ENCODE measurements at places on chromosomes 7 and 10.

- DNase-seq = no peak
These were observed 219.3 kb upstream of the TAC1 start for GRCh38 chr7:97512441-97513207.

GRCh38 chr10:69801094-69801433, 642 bp upstream of the COL13A1 start:
- no peak for DNase-seq

DNA sequence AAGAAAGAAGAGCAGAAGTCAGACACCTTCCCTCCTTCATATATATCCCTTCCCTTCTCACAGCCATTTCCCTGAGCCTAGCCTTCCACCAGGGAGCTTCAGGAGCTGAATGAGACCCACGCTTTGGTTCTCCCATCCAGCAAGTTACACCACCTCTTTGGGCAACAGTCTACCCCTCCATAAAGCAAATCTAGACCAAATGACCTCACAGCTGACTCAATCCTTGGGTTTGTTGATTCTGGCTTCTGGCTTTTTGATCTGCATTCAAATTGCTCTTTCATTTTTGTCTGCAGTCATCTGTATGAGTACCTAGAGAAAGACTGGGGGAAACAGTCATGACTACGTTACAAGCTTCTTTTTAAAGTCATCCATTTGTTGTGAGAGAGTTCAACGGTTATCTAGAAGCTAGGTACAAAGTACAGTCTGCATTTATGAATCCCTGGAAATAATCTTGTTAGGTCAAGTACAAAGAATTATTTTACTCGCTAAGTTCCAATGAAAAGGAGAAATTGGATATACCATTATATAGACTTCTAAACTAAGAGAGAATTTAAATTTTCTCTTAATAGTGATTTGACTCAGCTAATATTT, 86.3 kb downstream of the RAB11FIP2 start:
- no peak for DNase-seq

DNA sequence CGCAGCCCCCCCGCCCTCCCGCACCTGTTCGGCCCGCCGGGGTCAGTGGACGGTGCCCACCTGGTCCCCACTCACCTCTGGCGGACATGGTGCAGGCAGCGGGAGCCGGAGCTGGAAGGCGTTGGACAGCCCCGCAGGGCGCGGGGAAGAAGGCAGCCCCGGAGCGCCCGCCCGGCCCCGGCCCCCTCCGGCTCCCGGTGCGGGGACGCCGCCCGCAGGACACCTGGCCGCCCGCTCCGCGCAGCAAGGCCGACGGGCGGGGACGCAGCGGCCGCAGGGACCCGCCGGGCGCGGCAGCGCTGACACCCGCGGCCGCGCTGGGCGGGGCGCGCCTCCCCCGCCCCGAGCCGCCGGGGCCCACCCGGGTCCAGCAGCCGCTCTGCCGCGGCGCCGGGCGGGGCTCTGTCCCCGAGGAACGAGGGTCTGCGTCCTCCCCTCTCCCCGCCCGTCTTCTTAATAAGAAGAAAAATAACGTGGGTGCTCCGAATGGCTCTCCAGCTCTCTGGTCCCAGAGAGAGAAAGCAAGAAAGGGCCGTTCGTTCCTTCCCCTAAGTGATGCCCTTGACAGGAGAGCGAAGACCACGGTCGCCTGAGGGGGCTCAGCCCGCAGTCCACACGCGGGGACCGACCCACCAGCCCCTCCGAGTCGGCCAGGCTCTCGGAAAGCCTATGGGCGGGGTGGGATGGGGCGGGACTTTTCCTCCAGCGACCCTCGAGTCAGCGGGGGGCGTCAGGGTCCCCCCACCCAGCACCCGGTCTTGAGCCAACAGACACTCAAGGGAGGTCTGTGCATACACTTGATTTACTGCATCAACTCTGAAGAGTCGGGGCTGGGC, 53.4 kb upstream of the FHIP2A start:
- no peak for DNase-seq

DNA sequence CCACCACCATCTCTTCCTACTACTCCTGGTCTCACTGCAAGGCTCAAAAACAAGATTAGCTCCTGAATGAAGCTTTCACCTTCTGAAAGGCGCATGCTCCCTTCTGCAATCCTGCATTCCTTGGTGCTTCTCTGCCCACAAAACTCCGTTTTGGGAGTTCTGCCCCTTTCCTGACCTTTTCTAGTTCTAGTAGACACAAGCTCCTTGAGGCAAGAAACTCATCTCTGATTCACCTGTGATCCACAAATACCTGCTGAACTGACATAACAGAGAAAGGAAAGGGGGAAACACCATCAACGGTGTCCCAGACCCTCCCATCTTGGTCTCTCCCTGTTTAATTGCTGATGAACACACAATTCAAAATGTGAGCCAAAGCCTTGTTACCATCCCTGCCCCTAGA, 64.0 kb upstream of the EGR2 start:
- no peak for DNase-seq

DNA sequence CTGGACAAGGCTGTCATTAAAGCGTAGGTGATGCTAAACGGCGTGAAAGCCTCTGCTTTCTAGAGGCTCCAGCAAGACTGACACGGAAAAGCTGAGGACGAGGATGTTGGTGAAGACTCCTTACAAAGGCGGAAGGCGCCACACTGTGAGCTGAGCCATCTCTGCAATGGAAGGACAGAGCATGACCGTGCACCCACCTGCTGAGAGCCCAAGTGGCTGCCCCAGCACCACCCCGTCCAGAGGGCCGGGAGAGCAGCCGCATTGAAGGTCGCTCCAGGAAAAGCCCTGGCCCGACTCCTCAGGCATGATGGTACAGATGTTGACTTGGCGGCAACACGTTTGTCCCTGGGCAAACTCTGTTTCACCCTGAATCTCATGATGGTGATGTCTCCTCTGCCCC, 492.7 kb downstream of the DNAJB6 start:
- DNase-seq = no peak

GRCh38 chr10:13026873-13027272, 25.4 kb upstream of the CCDC3 start:
- DNase-seq = no peak

DNA sequence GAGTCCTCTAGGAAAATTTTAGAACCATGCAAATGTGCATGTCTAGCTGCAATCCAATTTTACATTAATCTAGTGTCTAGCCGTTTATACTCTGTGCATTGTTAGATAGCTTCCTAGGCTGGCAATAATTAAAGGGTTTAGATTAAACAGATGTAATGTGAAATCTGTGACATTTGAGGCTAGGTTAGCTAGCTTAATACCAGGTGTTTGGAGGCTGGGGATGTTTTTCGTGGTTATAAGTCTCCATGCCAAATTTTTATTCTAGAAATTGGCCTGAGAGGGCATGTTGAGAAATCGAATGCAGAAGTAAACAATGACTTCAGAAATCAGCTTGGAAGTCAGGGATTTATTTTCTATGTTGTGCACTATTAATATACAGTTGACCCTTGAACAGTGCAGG, 94.2 kb downstream of the ST7 start:
- no peak for DNase-seq

GRCh38 chr10:101776161-101776817, 375 bp upstream of the FGF8 start:
- DNase-seq = no peak

- DNase-seq = peak; percentile 58
These were observed 5.4 kb downstream of the PSD start for GRCh38 chr10:102413053-102413705.

DNA sequence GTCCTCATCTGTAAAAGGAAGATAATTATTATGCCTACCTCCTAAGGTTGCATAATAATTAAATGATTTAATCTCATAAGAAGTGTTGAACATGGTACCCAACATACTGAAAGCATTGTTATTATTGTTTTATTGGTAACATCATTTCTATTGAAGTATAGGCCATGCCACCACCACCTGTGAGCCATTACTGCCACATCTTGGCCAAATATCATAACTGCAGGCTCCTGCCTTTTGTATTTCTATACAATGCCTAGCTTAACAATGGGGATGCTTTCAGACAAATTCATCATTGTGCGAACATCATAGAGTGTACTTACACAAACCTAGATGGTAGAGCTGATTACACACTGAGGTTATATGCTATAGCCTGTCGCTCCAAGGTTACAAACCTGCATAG, 61.1 kb upstream of the NPSR1 start:
- DNase-seq = no peak

DNA sequence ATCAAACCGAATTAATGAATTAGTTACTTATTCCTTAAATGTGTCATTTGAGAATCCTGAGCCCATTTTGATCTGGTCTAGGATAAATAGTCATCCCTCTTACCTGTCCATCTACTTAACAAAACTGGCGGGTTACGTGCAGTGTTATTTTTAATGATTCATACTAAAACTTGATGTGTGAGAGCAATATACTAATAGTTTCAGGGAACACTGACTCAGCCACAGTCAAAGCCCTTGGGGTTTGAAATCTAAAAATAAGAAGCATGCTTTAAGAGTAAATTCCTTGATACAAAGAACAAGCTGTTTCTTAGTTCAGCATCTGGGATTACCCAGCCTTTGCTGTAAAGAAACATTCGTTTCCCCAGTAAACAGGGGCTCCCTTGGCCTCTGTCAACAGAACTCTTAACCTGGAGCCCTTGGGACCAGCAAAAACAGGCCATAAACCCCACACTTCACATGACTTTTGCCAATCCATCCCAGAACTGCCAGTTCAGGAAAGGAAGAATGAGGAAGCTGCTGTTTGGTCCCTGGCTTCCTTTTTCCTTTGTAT, 370.6 kb upstream of the IGFBP3 start:
- no peak for DNase-seq

Data from NCI-H2227 treated with DMSO at 0.1 percent for 48 hours (cell line).